ENCODE measurements at places on chromosomes 3 and 15. TPM values are rescaled to one million over a fixed set of nuclear protein-coding genes. Genes with fewer than 3 reads are reported as not detected.

GRCh38 chr3:69930564-69930963 lies 69.0 kb upstream of the SAMMSON start:
- no peaks in the 10 kb centered on the region for H3K36me3 ChIP-seq
- H3K4me1 ChIP-seq = no peaks in the 10 kb centered on the region
- no peaks in the 10 kb centered on the region for H3K27me3 ChIP-seq
- H3K4me3 ChIP-seq = no peak overlapping the region
- no peak for DNase-seq
- H3K27ac ChIP-seq = no peak overlapping the region

Gene LMAN1L
- 0.02 TPM for polyA plus RNA-seq

DNA sequence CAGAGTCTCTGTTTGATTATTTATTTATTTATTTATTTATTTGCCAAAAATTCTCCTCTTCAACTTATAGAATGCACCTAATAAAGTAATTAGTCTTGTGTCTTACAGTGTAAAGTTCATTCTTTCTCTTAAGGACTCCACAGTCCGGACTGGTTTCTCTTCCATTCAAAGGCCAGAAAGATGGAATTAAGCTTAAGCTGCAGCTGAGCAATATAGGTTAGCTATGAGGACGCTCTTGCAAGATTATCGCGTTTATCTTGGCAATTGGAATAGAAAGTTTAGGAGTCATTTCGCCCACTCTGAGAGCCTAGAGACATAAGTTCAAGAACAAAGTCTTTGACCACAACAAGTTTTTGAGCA lies 15.0 kb downstream of the TAGLN3 start:
- no peak for DNase-seq
- H3K4me3 ChIP-seq = no peak overlapping the region
- no peaks in the 10 kb centered on the region for H3K36me3 ChIP-seq
- H3K4me1 ChIP-seq = peaks cover 8% of the 10 kb centered on the region

Gene ACTC1
- not detected for polyA plus RNA-seq

DNA sequence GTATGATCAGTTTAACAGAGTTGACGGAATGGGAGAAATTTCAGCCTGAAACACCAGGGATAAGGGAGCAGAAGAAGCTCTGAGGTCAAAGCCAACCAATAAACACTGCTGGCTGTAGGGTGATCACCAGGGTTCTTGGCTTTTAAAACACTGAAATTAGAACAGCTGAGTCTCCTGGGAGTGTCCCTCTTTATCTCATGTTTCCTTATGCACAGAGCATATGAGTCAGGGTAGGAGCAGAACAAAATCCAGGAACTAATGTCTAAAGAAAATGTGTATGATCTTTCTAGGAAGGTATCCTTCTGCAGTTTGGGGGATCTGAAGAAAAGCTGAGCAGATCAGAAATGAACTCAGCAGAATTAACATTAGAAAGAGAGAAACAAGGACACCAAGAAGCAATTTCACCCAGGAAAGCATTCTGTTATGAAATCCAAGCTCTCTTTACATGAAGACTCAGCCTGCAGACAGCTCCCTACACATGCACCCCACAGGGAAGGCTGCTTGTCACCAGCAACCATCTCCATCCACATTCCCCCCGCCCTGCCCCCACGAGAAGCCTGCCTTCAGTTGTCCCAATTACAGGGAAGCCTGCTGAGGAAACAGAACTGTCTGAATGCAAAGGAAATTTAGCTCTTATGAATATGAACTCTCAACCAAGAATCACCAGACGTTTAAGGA lies 469.7 kb downstream of the PDCD6IP start:
- H3K4me3 ChIP-seq = no peak overlapping the region
- no peak overlapping the region for H3K27ac ChIP-seq
- H3K4me1 ChIP-seq = peaks cover 8% of the 10 kb centered on the region
- no peaks in the 10 kb centered on the region for H3K36me3 ChIP-seq
- H3K27me3 ChIP-seq = no peaks in the 10 kb centered on the region

- no peaks in the 10 kb centered on the region for H3K4me1 ChIP-seq
- DNase-seq = no peak
- peaks cover 4% of the 10 kb centered on the region for H3K27me3 ChIP-seq
- no peaks in the 10 kb centered on the region for H3K36me3 ChIP-seq
Measured at GRCh38 chr3:87706176-87706575, 352.6 kb downstream of the CGGBP1 start.

GRCh38 chr3:185439745-185440466 lies 58.9 kb downstream of the TMEM41A start:
- DNase-seq = peak; percentile 13
- no peak overlapping the region for H3K4me3 ChIP-seq
- no peaks in the 10 kb centered on the region for H3K4me1 ChIP-seq
- no peaks in the 10 kb centered on the region for H3K27me3 ChIP-seq
- peak overlapping the region; percentile 6 for H3K27ac ChIP-seq
- no peaks in the 10 kb centered on the region for H3K36me3 ChIP-seq

GRCh38 chr3:98961161-98962155 lies 60.0 kb upstream of the DCBLD2 start:
- no peaks in the 10 kb centered on the region for H3K27me3 ChIP-seq
- DNase-seq = no peak
- H3K4me3 ChIP-seq = peak overlapping the region; percentile 44
- H3K27ac ChIP-seq = no peak overlapping the region
- peaks cover 36% of the 10 kb centered on the region for H3K4me1 ChIP-seq

Gene SI
- not detected for polyA plus RNA-seq

DNA sequence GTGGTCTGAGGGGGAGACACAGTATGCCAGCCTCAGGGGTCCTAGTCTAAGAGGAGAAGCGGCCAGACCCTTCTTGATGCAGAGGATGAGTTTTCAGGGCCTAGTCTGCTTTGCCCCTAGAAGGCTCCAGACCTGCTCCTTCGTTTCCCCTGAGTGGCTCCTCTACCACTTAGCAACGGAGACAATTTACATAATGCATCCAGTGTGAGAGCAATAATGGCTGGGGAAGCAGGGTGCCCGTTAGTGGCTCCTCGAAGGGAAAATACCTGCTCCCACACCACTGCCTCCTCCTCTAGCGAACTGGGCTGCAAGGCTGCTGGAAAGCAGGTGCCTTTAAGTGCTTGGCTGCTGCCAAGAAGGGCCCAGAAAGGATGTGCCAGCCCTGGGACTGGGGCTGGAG lies 38.9 kb downstream of the CACNA2D2 start:
- no peak overlapping the region for H3K27ac ChIP-seq
- H3K4me1 ChIP-seq = peaks cover 2% of the 10 kb centered on the region
- peaks cover 11% of the 10 kb centered on the region for H3K27me3 ChIP-seq
- no peak for DNase-seq

Gene MAP1A
- polyA plus RNA-seq = 5.3 TPM

DNA sequence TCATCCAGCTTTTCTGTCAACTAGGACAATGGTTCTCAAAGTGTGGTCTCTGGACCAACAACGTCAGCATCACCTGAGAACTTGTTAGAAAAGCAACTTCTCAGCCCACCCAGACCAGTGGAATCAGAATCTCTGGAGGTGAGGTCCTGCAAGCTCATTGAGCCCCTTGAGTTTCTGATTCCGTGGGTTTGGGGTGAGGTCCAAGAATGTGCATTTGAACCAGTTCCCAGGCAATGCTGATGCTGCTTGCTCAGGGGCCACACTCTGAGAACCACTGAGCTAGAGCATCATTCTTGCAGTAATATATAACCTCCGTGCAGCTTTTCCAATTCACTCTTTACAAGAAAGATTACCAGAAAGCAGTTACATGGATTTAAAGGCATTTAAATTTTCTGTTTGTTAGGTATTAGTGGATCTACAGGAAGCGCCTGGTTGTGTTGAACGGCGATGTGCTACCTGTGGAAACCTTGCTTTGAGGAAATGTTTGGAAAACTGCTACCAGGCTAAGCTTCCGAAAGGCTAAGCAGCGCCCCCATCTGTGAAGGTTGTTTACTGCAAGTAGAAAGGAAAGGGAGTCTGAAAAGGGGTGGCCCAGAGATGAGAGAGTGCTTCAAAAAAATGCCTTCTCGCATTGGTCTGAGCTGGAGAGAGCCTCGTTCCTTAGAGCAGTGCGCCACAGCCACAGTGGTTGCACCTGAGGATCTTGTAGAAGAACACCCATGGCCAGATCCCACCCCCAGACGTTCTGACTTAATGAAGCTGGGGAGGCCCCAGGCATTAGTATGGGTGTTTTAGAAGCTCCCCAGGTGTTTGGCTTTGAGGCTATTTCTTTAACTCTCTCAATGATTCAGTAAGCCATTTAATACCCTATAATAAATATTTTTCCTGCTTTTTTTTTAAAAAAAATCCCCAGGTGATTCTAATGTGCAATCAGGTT lies 50.0 kb downstream of the RLBP1 start:
- H3K27ac ChIP-seq = no peak overlapping the region
- peaks cover 13% of the 10 kb centered on the region for H3K4me1 ChIP-seq
- H3K27me3 ChIP-seq = no peaks in the 10 kb centered on the region
- peak overlapping the region; percentile 32 for H3K4me3 ChIP-seq
- peak; percentile 60 for DNase-seq
- peaks cover 16% of the 10 kb centered on the region for H3K36me3 ChIP-seq

Gene GPR27
- polyA plus RNA-seq = 0.16 TPM

Gene SCN5A
- polyA plus RNA-seq = 0.18 TPM

- no peaks in the 10 kb centered on the region for H3K4me1 ChIP-seq
- no peak overlapping the region for H3K4me3 ChIP-seq
- no peak overlapping the region for H3K27ac ChIP-seq
Measured at GRCh38 chr3:128297401-128298138, 144.3 kb downstream of the EEFSEC start.

DNA sequence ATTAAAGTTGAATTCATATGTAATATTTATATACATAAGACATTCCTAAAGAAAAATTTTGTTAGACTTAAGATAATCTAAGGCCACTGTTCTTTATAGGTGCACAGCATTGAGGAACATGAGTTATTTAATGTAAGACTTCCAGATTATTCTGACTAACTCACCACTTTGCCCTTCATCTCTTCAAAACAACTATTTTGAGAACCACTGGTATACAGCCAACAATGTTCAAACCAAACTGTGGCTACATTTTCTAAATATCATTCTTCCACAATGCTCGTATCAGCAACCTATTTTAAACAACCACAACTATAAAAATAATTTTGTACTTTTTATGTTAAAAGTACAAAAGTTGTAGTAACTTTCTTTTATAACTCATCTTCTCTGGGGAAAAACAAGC lies 199.8 kb upstream of the ALCAM start:
- H3K4me1 ChIP-seq = no peaks in the 10 kb centered on the region
- H3K27ac ChIP-seq = no peak overlapping the region
- DNase-seq = no peak
- no peak overlapping the region for H3K4me3 ChIP-seq

GRCh38 chr3:151864423-151865101 lies 8.9 kb upstream of the SUCNR1 start:
- H3K4me3 ChIP-seq = no peak overlapping the region
- no peak for DNase-seq
- H3K27me3 ChIP-seq = no peaks in the 10 kb centered on the region

Gene CHRD
- polyA plus RNA-seq = 0.57 TPM

GRCh38 chr3:4990069-4990468 lies 10.8 kb downstream of the BHLHE40 start:
- no peaks in the 10 kb centered on the region for H3K36me3 ChIP-seq
- DNase-seq = no peak
- no peak overlapping the region for H3K27ac ChIP-seq
- H3K4me3 ChIP-seq = no peak overlapping the region
- H3K4me1 ChIP-seq = peaks cover 29% of the 10 kb centered on the region
